T-helper 2 cell (primary cell): ENCODE measurements at places on chromosomes 7 and 10.

GRCh38 chr7:28678431-28678965 lies 266.2 kb downstream of the CREB5 start:
- DNase-seq: no peak

DNA sequence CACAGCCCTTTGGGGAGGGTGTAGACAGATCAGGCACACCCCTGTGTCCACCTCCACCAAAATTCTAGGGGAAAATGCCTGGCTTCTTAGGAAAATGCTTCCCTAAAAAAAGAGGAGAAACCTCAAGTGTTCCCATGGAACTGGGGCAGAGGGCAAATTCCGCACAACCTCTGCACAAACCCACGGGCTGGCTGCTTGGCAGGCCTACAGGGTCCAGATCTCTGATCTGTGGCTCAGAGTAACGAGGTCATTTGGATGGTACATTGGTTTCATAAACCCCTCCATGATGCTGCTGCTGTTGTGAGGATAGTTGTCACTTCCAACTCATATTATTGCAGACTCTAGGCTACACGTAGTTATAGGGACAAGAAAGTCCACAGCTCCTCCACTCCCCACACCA lies 16.0 kb downstream of the LGI1 start:
- no peak for DNase-seq

GRCh38 chr7:91875851-91876250 lies 4.7 kb downstream of the MTERF1 start:
- no peak for DNase-seq

GRCh38 chr10:3770611-3771110 lies 14.3 kb downstream of the KLF6 start:
- DNase-seq: no peak

GRCh38 chr10:13658871-13659685 lies 72.3 kb downstream of the PRPF18 start:
- no peak for DNase-seq

GRCh38 chr7:73824986-73825385 lies 5.8 kb upstream of the CLDN4 start:
- no peak for DNase-seq

GRCh38 chr7:36367561-36368077 lies 22.0 kb upstream of the ANLN start:
- no peak for DNase-seq

DNA sequence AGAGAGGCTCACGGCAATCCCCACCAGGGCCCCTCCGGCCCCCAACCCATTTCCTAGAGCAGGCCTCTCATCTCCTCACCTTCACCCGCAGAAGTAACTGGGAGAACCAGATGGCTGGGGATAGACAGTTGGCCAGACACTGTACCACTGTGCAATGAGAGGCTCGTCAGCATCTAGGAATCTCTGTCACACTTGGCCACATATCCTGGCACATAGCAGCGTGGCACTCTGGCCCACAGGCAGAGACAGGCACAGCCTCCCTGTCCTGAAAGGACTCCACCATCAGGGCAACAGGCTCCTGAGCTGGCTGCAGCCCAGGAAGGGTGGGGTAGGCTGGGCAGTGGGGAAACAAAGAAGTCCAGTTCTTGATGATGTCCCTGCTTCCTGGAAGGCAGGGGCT lies 45.8 kb downstream of the C10orf143 start:
- no peak for DNase-seq

DNA sequence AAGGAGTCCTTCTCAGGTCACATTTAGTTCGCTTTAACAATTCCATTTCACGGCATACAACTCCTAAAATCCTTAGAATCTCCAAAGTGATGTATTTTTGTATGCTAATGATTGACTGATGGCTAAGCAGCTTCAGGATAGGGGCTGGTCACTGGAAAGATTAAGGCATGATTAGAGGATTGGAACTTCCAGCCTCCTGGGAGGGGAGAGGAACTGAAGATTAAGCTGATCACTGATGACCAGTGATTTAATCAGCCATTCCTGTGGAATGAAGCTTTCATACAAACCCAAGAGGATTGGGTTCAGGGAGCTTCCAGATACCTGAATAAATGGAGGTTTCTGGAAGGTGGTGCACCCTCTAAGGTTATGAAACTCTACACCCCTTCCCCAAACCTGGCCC lies 123.9 kb upstream of the CDK13 start:
- DNase-seq: no peak

DNA sequence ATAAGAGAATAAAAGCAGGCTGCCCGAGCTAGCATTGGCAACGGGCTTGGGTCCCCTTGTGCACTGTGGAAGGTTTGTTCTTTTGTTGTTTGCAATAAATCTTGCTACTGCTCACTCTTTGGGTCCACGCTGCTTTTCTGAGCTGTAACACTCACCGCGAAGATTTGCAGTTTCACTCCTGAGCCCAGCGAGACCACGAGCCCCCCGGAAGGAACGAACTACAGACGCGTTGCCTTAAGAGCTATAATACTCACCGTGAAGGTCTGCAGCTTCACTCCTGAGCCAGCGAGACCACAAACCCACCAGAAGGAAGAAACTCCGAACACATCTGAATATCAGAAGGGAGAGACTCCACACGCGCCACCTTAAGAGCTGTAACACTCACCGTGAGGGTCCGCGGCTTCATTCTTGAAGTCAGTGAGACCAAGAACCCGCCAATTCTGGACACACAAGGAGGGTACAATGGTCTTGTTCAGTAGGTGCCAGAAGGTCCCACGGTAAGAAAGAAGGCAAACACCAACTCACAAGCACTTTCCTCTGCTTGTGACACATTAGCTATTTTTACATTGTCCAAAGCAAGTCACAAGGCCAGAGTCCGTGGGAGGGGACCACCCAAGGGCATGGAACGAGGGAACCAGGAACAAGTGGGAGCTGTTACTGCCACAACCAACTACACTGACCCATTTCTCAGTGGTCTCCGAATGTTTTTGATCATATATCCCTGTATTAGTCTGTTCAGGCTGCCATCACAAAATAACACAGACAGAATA lies 29.2 kb upstream of the CACUL1 start:
- DNase-seq: no peak

DNA sequence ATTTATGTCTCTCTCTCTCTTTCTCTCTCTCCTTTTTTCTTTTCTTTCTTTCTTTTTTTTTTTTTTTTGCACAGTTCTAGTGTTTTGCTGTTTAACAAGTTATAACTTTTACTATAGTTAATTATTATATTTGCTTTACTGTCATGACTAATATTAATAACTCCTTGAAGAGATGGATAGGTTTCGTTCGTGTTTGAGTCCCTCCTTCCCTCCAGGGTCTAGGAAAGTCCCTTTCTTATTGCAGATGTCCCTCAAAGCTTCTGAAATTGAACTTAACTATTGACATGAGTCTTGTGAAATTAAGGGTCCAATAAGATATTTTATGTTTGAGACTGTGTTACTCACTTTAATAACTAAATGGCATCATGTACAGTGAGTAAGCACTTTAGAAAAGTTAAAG lies 131.4 kb downstream of the PLXDC2 start:
- no peak for DNase-seq

DNA sequence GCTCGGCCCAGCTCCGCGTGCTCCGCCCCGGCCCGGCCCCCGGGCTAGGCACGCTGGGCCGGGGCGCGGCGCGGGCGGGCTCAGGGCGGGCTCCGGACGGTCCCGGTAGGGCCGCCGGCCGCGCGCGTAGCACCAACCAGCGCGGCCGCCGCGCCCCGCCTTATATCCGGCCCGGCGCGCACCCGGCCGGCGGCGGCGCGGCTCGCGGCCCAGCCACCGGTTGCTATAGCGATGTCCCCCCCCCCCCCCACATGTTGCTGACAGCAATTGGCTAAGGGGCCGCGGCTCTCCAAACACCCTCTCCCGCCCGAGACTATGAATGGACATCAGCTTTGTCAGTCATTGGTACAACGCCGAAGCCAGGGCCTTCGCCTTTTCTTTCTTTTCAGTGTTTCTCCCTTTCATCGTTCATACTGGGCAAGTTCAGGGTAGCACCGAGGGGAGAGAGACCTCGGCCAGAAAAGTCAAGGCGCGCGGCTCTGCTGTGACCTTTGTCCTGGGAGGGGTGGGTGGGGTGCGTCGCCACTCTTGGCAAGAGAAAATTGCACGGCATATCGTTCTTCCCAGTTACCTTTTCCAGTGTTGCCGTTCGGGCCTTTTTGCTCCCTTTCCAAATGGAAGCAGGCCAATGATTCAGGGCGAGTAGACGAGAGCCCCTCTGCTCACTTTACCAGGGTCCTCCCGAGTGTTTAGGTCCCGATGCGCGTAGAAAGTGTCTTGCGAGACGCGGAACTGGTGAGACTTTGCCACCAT lies 354.2 kb downstream of the DNAJB6 start:
- DNase-seq: no peak

GRCh38 chr7:80807166-80807900 lies 111.5 kb downstream of the SEMA3C start:
- no peak for DNase-seq

- no peak for DNase-seq
These were observed 171.3 kb upstream of the ITGB1 start for GRCh38 chr10:33129141-33129995.

DNA sequence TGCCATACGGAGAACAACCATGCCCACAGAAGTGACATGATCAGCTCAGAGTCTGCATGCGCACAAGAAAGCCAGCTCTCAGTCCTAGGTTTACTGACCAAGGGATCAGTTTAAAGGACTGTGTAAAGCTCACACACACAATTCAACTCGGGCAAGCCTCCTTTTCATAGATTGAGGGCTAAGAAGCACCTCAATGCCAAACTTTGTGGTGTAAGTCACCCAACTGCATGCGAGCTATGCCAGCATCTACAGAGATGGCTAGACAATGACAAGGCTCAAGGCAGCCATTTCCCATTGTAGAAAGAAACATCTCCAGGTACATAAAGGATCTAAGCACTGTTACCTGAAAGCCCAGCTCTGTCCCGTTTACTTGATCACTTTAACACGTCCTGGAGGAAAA lies 36.8 kb downstream of the GPAM start:
- no peak for DNase-seq

DNA sequence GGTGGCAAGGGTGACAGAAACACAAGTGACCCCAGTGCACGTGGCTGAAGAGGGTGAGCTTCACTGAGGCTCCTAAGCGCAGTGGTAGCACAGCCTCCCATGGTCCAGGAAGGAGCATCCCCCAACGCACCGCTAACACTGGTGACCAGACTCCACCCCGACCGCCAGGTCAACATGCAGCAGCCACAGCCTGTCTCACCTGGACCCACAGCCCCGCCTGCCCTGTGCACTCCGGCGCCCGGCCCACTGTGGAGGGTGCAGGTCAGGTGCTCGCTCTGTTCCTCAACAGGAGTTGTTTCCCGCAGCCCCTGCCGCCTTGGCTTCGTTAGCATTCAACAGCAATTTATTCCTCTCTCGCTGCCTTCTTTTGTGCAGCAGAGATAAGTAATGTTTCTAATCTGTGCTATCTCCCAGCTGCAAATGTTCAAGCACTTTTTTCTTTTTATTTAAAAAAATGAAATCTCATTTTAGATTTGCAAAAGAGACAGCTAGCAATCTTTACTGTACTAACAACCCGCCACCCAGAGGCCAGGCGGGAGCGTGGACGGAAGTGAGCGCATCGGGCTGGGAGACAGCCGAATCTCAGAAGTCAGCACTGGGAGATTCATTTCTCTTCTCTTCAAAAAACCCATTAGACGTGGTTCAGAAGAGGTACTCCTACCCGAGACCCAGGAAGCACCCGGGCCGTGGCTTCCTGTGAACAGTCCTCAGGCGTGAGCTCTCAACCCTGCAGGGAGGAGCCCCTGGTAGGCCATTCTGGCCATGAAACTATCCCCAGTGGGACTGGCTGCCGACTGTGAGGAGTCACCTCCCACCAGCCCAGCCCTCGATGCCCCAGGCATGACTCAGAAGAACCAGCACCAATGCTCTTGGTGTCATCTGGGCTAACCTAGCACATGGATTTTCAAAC lies 133.4 kb downstream of the MAD1L1 start:
- DNase-seq: no peak

DNA sequence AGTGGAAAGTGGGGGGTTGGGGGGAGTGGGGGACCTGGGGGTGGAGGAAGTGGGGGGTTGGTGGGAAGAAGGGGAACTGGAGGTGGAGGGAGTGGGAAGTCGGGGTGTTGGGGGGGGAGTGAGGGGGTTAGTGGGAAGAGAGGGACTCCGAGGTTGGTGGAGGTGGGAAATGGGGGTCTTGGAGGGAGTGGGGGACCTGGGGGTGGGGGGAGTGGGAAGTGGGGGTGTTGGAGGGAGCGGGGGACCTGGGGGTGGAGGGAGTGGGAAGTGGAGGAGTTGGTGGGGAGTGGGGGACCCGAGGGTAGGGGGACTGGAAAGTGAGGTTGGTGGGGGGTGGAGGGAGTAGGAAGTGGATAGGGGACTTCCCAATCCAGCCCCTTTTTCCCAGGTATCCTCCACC lies 906 bp upstream of the MMD2 start:
- no peak for DNase-seq

DNA sequence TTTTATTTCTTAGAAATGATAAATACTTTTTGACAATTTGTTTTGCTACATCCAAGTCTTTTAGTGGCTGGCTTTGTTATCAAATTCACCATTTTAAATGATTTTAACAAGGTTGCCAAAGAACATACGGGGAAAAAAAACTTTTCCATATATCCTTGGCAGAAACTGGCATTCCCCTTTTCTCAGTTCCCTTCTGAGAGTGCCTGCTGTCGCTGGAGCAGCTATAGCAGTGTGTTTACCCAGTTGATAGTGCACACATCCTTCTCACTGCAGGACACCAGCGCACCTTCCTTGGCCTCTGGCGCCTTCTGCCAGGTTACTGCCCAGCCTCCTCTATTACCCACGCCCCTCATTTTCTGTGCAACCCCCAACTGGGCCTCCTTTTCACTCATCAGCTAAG lies 94.1 kb downstream of the ALOX5 start:
- DNase-seq: no peak

DNA sequence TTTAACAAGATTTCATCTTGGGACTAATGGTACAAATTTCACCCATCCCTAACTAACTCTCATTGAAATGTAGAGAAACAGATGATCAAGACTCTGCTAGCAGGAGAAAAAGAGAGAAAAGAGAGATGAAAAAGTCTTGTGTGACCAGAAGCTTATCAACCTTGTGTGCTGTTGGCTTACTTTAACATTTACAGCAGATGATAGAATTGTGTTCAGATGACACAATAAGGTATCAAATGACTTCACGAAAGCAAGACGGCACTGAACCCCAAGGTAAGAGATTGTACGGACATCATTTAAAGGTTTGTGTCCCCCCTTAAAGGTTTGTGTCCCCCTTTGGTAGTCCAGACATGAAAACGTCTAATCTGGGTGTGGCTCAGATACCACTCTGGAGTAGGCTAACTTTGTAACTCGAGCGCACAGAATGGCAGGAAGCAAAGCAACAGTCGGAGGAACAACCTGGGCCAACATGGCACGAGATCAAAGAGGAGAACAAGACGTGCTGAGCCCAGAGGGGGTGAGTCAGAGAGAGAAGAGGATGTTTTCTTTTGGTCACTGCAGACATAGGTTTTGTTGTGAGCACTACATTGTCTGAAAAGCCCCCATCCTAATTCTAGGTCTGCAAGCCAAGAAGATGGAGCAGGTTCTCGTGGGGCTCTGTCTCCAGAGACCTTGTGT lies 10.4 kb upstream of the LMBR1 start:
- DNase-seq: no peak

GRCh38 chr7:133121175-133121844 lies 39.4 kb upstream of the CHCHD3 start:
- no peak for DNase-seq

GRCh38 chr10:31014161-31014875 lies 17.3 kb downstream of the ZNF438 start:
- no peak for DNase-seq
